ENCODE measurements at places on chromosomes 5 and 9. TPM values are rescaled to one million over a fixed set of nuclear protein-coding genes. Genes with fewer than 3 reads are reported as not detected.

DNA sequence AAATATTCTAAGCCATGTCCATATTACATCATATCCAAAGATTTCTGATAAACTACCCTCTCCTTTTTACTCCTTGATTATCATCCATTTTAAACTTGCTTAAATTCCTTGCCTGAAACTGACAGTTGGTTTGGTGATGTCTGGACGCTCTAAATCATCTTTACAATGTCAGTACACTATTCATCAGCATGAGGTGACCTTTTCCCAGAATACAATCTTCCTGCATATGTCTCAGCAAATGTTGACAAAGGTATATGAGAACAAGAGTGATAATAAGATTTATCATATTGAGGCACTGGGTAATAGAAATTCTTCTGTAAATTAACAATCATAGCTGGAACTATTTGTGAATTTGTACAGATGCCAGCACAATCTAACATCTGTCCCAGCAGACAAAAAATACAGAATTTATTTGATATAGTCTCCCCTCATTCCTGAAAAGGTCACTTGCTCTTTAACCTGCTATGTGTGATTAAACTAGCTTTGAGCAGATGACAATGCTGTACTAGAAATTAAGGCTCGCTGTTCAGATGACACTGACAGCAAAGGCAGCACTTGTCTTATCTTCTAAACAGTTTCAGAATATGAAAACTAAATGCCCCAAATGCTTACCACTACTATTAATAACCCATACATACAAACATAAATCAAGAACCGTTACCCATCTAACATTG, 32.2 kb downstream of the COX7C start:
- DNase-seq = no peak
- no peaks in the 10 kb centered on the region for H3K4me1 ChIP-seq
- H3K27ac ChIP-seq = no peak overlapping the region
- no peaks in the 10 kb centered on the region for H3K36me3 ChIP-seq
- H3K4me3 ChIP-seq = no peak overlapping the region

The ADRA1B gene
- total RNA-seq = not detected

DNA sequence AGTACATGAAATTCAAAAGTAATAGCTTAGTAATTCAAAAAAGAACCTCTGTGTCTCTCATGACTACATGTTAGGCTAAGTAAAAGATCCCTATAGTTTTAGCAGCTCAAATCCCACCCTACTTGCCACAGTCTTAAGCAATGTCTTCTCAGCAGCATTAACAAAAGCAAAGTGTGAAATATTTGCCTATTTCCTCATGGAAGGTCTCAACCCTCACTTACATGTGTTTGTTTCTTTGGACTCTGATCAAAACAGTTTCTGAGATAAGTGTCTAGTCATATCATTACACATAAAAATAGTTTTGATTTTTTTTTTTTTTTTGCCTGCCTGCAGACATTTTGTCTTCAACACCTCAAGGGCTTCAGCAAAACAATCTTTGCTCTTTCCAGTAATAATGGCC, 310.5 kb downstream of the CETN3 start:
- H3K4me1 ChIP-seq = no peaks in the 10 kb centered on the region
- no peak for DNase-seq
- no peak overlapping the region for H3K27ac ChIP-seq
- no peaks in the 10 kb centered on the region for H3K27me3 ChIP-seq

DNA sequence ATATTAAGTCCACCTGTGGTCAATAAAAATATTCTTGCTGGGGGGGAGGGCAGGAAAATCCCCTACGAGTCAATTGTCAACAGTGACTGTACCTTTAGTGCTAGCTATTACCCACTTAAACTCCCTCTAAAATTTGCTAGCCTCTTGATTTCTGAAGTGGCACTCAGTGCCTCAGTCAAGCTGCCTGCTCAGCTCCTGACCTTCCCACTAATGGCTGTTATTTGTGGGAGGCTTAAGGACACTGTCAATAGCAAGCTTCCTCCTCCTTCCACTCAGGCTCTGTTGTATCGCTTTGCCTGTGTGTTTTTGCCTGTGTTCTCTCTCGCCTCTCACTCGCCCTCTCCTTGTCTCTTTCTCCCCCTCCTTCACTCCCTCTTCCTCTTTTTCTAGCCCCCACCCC, 140.8 kb downstream of the BNC2 start:
- no peak overlapping the region for H3K4me3 ChIP-seq
- H3K36me3 ChIP-seq = no peaks in the 10 kb centered on the region
- H3K27ac ChIP-seq = no peak overlapping the region

All from activated CD4-positive, alpha-beta T cell treated with anti-CD3 and anti-CD28 coated beads, Interleukin-2, amount 10 ng/mL, durations not matched to agents 7 days and 5 days (primary cell).